Astrocyte (in vitro differentiated cells and primary cell): ENCODE measurements at places on chromosomes 2 and 18. TPM values are rescaled to one million over a fixed set of nuclear protein-coding genes. Genes with fewer than 3 reads are reported as not detected.
A peak's percentile ranks its signal among the peaks of the same experiment; 100 is the strongest.

The CACNB4 gene
- 1.8 and 2.9 TPM in 2 replicates for total RNA-seq

The GALR1 gene
- not detected in 2 replicates for total RNA-seq

- no peak for DNase-seq
These were observed 823 bp downstream of the PARD3B start for GRCh38 chr2:204545861-204546735.

- no peak for DNase-seq
These were observed 4.5 kb downstream of the NDUFV2 start for GRCh38 chr18:9106800-9107584.

DNA sequence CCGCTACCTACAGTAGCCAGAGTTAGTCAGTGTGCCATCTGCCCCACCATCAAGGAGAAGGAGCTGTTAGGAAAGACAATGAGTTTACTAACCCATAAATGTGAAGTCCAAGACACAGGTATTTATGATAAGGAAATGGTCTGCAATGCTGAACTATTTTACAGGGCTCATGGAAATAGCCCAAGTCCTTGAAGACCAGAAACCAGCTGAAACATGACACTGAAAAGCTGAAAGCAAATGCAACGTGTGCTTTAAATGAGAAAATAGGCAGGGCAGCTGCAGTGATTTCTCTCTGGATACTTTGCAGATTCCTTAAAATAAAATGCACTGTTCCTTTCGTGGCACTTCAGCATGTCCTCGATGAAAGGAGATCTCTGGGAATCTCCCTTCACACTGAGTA, 256.4 kb upstream of the TCF4 start:
- peak; percentile 33 for DNase-seq

- DNase-seq = no peak
These were observed 139.4 kb downstream of the RNF152 start for GRCh38 chr18:61753373-61753772.

GRCh38 chr18:48792141-48792540, 158.6 kb downstream of the SMAD7 start:
- no peak for DNase-seq

GRCh38 chr18:74068296-74068695, 79.3 kb downstream of the FBXO15 start:
- DNase-seq = no peak

DNA sequence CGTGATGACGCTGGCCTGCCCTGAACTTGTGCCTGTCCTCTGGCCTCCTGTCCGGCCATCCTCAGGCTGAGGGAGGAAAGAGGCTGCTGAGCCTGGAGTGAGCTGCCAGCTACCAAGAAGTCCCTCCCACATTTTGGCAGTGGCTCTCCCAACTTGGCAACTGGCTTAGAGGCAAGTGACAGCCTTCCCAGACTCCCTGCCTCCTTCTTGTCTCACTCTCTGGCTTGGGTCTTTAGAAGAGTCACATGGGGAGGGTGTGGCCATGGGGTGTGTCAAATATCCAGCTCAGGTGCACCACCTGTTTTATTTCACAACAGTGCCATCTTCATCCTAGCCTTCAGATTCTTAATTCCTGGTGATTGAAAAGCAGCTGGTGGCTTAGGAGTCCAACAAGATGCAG, 222.9 kb downstream of the PRKCE start:
- DNase-seq = no peak

The SEH1L gene
- total RNA-seq = 41.2 and 43.9 TPM in 2 replicates

The IL18RAP gene
- not detected in 2 replicates for total RNA-seq

DNA sequence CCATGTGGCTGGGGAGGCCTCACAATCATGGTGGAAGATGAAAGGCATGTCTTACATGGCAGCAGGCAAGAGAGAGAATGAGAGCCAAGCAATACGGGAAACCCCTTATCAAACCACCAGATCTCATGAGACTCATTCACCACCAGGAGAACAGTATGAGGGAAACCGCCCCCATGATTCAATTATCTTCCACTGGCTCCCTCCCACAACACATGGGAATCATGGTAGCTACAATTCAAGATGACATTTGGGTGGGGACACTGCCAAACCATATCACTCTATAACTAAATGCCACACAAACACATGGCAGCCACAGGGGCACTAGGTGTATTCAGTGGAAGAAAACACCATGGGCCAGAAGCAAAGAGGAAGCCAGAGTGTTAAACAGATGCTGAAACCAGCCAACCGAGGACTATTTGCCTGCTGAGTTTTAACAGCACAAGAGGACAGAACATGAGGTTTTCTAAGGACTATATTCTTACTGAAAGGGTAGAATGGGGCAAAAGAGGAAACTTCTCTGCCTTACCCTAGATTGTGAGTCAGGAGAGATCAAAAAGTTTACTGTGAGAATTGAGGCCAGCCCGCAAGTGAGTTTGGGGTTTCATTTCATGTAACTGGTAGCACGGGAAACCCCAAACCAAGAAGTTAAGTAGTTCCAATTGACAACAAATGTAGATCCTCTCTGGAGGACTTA, 49.2 kb downstream of the SIGLEC15 start:
- DNase-seq = peak; percentile 42
